Activated T-cell treated with anti-CD3 and anti-CD28 coated beads, Interleukin-2, amount 50 U/mL, for 72 hours (primary cell): ENCODE measurements at places on chromosomes 11 and 22. TPM values are rescaled to one million over a fixed set of nuclear protein-coding genes. Genes with fewer than 3 reads are reported as not detected.
A peak's percentile ranks its signal among the peaks of the same experiment; 100 is the strongest.

The CASP5 gene
- total RNA-seq = not detected

GRCh38 chr22:36287881-36288515 is 35.1 kb downstream of the APOL1 start:
- peaks cover 56% of the 10 kb centered on the region for H3K36me3 ChIP-seq
- H3K4me1 ChIP-seq = peaks cover 15% of the 10 kb centered on the region
- H3K27ac ChIP-seq = peak overlapping the region; percentile 76
- H3K27me3 ChIP-seq = no peaks in the 10 kb centered on the region

DNA sequence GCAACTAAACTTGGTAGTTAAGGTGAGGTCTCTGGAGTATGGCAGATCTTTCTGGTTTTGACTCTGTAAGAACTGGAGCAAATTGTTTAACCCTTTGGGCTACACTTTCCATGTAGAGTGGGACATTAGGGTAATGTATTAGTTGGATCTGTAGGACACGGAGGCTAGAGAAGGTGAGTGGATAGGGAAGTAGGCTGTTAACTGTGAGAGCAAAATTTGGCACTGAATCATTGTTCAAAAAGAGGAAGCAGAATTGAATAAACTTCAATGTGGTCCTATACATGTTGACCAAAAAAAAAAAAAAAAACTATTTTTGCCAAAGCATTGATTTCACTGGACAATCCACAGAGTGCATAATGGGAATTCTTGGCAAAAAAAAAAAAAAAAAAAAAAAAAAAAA is 370.2 kb upstream of the CHORDC1 start:
- H3K27me3 ChIP-seq = no peaks in the 10 kb centered on the region
- H3K27ac ChIP-seq = no peak overlapping the region
- DNase-seq = no peak

- H3K27ac ChIP-seq = no peak overlapping the region
- H3K4me3 ChIP-seq = no peak overlapping the region
- H3K4me1 ChIP-seq = no peaks in the 10 kb centered on the region
- no peaks in the 10 kb centered on the region for H3K27me3 ChIP-seq
- DNase-seq = no peak
These were observed 126.2 kb downstream of the BCR start for GRCh38 chr22:23306438-23306921.

The NLRP14 gene
- total RNA-seq = 0.12 TPM

- H3K4me3 ChIP-seq = peak overlapping the region; percentile 91
- peaks cover 4% of the 10 kb centered on the region for H3K36me3 ChIP-seq
- no peak for DNase-seq
- H3K27me3 ChIP-seq = no peaks in the 10 kb centered on the region
These were observed 831 bp downstream of the CD44 start for GRCh38 chr11:35139722-35140282.

GRCh38 chr22:44919691-44920090 is 90.1 kb downstream of the PHF21B start:
- no peak overlapping the region for H3K27ac ChIP-seq
- no peak for DNase-seq
- no peaks in the 10 kb centered on the region for H3K27me3 ChIP-seq
- no peaks in the 10 kb centered on the region for H3K36me3 ChIP-seq
- H3K4me3 ChIP-seq = no peak overlapping the region

The SLC43A3 gene
- 159 TPM for total RNA-seq

DNA sequence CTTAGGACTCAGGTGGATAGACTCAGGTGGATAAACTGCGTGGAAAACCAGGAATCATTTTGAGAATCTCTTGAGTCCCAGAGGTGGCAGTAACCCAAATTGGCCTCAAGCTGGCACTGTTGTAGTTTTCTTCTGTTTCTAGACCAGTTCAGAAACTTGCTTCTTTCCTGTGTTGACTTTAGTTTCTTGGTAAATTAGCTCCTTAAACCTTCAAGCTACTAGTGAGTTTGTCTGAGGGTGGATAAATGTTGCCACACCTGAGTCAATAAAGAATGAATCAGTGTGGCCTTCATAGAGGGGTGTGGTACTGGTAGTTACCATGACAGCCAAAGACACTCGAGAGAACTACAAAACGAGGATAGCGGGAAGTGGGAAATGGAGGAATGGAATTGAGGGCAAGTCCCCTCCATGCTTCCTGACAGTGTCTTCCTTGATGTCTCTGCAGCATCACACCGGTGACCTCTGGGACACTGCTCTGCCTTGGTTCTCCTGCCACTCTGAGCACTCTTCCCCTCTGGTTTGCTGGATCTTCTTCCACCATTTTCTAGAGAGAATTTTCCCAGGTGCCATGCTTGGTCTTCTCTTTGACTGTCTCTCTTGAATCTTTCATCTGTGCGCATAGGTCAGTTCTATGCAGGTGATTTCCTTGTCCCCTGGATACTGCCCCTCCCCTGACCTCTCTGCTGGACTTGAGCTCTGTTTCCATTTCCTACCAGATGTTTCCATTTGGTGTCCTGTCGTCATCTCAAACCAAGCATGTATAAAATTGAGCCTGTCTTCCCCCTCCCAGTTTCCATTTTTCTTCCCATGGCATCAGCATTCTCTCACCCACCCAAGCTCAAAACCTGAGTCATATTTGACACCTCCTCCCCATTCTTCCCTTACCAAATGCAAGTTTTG is 7.2 kb downstream of the POLD4 start:
- no peak for DNase-seq
- peak overlapping the region; percentile 68 for H3K27ac ChIP-seq
- no peaks in the 10 kb centered on the region for H3K36me3 ChIP-seq
- H3K4me1 ChIP-seq = peaks cover 54% of the 10 kb centered on the region
- no peaks in the 10 kb centered on the region for H3K27me3 ChIP-seq

DNA sequence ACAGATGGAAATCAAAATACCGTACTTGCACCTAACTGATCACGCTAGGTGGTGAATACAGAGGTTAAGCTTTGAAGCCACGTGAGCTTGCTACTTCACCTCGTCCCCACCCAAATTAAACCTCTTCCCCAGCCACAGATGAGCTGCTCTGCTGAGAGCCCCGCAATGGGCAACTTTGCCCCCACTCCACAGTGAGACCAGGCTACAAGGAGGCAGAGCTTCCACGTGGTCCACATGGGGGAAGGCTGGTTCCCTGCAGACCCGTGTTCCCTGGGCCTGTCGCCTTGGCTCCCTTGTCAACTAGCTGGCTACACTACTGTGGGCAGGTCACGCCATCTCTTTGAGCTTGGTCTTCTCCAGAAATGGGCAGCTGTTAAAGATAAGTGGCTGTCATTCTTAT is 10.9 kb downstream of the CD5 start:
- peaks cover 91% of the 10 kb centered on the region for H3K4me1 ChIP-seq
- no peak for DNase-seq
- H3K4me3 ChIP-seq = no peak overlapping the region
- H3K27me3 ChIP-seq = no peaks in the 10 kb centered on the region

DNA sequence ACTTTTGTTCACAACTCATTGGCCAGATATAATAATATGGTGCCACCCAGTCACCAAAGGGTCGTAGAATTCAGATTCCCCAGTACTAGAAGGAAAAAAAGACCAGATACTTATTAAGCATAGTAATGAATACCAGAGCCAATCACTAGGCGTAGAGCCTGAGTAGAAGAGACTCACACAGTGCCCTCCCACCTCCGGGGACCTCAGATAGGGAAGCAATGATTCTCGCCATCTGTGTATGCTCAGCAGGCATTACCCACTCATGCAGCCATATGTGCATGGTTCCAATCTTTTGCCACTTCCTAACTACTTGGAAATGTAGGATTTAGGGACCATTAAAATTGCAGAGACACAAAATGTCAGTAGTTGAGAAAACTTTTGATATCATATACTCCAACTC is 85.3 kb downstream of the C11orf87 start:
- no peak overlapping the region for H3K4me3 ChIP-seq
- H3K36me3 ChIP-seq = no peaks in the 10 kb centered on the region
- H3K27me3 ChIP-seq = no peaks in the 10 kb centered on the region
- no peak for DNase-seq
- no peak overlapping the region for H3K27ac ChIP-seq
- H3K4me1 ChIP-seq = no peaks in the 10 kb centered on the region

DNA sequence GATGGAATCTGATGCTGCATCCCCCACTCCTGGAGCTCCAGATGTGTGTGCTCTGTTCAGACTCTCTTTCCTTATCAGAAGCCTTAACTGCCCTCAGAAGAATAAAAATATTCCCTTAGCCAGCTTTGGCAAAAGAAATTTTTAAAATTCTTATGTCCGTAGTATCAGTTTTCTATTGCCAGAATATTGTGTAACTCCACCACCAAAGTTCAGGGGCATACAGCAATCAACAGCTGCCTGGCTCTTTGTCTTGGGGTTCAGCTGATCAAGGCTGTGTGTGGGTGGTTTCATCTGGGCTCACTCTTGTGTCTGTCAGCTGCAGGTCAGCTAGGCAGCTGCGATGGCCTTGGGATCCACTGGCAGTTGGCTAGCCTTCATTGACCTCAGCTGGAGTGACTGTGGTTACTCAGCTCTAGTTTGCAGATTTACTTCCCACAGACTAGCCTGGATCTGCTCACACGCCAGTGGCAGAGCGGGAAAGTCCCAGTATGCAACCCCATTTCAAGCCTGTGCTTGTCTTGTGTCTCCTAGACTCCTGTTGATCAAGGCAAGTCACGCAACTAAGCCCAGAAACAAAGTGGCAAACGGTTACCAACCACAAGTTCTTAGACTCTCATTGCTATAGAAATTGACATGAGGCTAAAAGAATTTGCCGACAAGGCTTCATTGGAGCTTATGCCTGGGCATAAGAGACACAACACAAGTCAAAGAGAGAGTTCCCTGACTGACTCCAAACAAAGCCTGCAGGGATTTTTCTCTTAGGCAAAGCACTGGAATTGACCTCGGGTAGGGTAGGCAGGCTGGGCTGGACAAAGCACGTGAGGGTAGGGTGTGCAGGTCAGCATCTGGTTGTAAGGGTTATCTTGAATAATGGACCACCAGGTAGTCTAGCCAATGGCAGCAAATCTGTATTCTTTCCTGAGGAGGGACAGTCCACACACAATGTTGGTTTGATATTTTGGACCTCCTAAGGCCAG is 7.5 kb downstream of the TMEM138 start:
- no peak for DNase-seq
- no peak overlapping the region for H3K4me3 ChIP-seq
- no peaks in the 10 kb centered on the region for H3K27me3 ChIP-seq
- H3K4me1 ChIP-seq = peaks cover 22% of the 10 kb centered on the region
- H3K36me3 ChIP-seq = peaks cover 32% of the 10 kb centered on the region
- no peak overlapping the region for H3K27ac ChIP-seq

DNA sequence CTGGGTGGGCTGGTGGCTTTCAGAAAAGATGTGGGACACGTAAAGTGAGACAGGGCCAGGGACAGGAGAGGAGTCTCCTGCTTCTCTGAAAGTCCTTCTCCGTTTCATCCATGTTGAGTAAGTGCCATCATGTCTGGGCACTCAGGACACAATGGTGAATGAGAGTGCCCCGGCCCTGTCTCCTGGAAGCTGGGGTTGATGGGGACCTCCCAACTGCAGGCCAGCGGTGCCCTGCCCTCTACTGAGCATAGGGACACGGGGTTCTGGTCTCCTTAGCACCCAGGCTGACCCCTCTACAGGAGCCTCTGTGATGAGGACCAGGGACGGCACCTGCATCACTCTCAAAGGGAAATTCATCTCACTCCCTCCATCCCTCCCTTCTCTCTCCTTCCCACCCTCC is 772.3 kb downstream of the BRD1 start:
- no peaks in the 10 kb centered on the region for H3K36me3 ChIP-seq
- H3K4me1 ChIP-seq = peaks cover 21% of the 10 kb centered on the region
- no peak overlapping the region for H3K4me3 ChIP-seq
- no peak for DNase-seq
